Stimulated activated CD8-positive, alpha-beta memory T cell treated with anti-CD3 and anti-CD28 coated beads, Interleukin-2, amount 100 ng/mL, for 1 hour (primary cell): ENCODE measurements at places on chromosomes 16 and 17.

- no peak for DNase-seq
These were observed 16.9 kb upstream of the GLIS2 start for GRCh38 chr16:4298761-4299522.

DNA sequence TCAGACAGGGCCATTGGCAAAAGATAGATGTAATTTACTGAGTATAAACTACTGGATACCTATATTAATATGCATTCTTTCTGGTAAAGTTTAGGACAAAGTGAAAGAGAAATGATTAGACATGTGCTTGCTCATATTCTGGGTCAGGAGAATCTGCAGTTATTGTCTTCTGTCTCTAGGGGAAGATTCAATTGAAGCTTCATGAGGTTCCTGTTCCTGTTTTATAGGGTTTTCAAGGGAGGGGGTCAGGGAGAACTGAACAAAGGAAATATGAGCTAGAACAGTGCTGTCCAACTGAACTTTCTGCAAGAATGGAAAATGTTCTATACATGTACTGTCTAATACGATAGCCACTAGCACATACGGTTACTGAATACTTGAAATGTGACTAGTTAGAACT is 59.3 kb upstream of the CORO6 start:
- DNase-seq, result no peak

DNA sequence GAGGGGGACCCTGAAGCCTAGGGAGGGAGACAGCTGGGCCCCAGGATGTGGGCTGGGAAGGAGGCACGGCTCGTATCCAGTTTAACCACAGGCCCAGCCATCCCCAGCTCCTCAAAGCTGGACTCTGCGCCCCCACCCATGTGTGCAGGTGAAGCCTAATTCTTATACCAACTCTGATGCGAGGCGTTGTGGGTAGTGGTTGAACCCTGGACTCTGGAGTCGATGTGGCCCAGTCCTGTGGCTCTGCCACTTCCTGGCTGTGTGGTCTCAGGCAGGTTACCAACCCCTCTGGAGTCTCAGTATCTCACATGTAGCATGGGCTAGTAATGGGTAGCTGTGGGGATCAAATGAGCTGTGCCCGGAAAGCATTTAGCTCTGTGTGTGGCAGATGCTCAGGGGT is 60.4 kb upstream of the TOB1 start:
- DNase-seq, result no peak

DNA sequence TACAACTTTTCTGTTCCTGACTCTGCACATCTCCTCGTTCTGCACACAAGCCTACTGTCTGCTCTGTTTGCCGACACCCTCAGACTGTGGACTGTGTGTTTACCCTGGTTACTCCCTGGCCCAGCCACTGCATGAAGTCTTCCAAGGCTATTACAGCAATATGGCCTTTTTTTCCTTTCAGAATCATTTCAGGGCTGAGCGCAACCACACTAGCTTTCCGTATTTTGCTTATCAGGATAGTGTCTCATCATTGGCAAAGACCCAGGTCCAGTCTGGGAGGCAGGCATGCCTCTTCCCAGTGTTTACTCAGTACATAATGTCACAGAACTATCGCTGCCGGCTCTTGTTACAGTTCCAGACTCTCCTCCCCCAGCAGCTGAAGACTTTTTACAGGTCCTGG is 10.1 kb downstream of the DNAH9 start:
- DNase-seq, result no peak

GRCh38 chr16:81458827-81459598 is 14.4 kb downstream of the CMIP start:
- DNase-seq, result no peak

DNA sequence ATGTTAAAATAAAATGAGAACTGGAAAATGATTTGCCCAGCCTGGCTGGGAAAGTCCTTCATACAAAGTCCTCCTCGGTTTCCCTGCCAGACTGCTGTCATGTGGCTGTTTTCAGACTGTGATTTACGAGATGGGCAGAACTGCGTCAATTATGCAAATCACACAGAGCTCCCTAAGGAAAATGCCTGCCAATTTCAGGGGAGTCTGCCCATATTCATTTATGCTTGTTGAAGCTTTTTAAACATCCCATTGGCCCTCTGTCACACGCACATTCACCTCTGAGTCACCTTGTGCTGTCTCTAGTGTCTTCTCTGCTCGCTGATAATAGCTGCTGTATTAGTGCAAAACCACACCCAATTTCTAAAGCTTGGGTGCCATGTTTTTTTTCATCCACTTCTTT is 81.7 kb upstream of the FAM20A start:
- DNase-seq, result no peak

- no peak for DNase-seq
These were observed 287 bp upstream of the INTS2 start for GRCh38 chr17:61928101-61928436.

DNA sequence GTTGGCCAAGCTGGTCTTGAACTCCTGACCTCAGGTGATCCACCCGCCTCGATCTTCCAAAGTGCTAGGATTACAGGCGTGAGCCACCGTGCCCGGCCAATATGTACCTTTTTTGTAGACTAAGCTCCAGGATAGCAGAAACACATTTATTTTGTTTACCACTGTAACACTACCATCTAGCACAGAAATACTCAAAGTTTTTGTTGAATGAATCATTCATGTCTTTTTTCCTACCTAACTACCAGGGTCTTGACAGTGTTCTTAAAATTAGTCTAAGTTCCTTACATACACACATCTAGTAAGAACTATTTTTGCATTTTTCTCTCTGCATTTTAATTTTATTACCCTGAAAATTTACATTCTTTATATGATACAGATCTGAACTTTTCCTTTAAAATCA is 44.4 kb downstream of the AKAP10 start:
- no peak for DNase-seq

- peak; percentile 50 for DNase-seq
These were observed at the start of gene RNF157 for GRCh38 chr17:76240461-76241203. Gene RNF157, minus strand, starts transcription at chr17:76240493. Its CDS starts 253 bp downstream, at chr17:76240240.

- no peak for DNase-seq
These were observed 4.8 kb downstream of the ABCA10 start for GRCh38 chr17:69223809-69224208.

DNA sequence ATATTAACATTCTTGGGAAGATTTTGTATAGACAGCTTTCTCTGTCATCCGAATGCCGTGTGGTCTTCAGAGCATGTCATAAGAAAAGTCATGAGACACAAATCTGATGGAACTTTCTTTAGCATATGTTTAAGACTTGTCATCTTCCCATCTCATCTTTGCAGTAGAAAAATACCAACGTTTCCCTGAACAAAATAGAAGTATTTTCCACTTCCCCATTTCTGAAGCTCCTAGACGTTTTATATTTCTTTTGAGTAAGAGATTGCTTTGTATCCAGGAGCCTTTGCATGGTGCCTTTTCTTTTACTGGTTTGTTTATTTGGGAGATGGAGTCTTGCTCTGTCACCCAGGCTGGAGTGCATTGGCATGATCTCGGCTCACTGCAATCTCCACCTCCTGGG is 235.1 kb downstream of the PRKCA start:
- DNase-seq, result no peak

GRCh38 chr16:50591800-50592771 is 43.9 kb downstream of the NKD1 start:
- DNase-seq, result no peak

- DNase-seq, result no peak
These were observed 3.8 kb upstream of the SPEM1 start for GRCh38 chr17:7416323-7416722.

DNA sequence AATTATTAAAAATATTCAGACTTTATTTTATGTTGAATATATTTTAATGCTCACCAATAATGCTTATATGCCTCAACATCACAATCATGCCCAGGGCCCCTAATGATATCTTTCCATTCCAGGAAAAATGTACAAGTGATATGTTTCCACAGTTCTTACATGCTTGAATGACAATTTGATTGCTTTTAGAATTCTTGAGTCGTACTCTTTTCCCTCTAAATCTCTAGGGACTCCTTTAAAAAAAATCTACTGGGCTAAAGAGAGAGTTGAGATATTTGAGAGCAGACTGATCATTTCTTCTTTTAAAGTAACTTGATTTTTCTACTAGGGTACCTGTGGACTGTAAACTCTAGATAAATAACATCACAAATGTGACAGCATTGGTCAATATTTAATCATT is 18.2 kb upstream of the HLF start:
- no peak for DNase-seq

DNA sequence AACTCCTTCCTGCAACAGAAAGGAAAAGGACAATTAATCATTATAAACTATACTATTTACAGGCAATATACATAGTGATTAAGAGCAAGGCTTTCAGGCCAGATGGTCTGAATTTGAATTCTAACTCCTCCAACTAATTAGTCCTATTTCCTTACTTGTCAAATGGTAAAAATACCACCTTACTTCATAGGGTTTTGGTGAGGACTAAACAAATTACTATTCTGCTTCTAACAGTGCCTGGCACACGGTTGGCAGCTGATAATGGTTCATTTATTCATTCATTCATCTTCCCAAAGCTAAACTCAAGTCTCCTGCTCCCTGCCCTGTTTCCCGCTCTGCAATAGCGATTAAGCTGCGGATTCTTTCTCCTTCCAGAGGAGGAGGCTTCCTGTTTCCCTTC is 39.8 kb downstream of the DCUN1D3 start:
- DNase-seq, result no peak

GRCh38 chr16:19112099-19112407 is 1.7 kb upstream of the ITPRIPL2 start:
- no peak for DNase-seq

GRCh38 chr17:17729620-17730249 is 48.5 kb downstream of the RAI1 start:
- peak; percentile 20 for DNase-seq

GRCh38 chr17:1786708-1787107 is 24.8 kb downstream of the SERPINF1 start:
- DNase-seq, result no peak

GRCh38 chr17:83159204-83160049 is 80.0 kb downstream of the METRNL start:
- DNase-seq, result no peak

DNA sequence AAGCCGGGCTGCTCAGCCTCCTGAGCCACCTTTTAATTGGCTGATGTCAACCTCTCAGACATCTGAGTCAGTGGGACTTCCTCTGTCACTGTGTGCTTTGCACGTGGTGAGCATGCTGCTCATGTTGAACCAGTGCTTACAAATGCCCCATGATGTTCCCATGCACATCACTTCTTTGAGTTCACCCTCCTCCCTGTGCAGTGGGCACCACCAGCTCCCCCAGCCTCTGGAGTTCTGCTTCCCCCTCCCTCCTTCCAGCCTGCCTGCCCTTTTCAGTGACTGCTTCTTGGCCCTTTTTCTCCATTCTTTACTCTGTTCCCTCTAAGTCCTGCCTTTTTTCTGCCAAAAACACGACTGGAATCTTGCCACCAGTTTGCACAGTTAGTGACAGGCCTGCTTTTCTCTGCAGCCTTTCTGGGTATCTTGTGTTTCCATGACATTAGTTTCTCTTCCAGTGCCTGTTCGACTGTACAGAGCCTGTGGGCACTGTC is 41.6 kb downstream of the USP10 start:
- no peak for DNase-seq

GRCh38 chr17:15342460-15342859 is 1.1 kb upstream of the TEKT3 start:
- DNase-seq, result no peak

DNA sequence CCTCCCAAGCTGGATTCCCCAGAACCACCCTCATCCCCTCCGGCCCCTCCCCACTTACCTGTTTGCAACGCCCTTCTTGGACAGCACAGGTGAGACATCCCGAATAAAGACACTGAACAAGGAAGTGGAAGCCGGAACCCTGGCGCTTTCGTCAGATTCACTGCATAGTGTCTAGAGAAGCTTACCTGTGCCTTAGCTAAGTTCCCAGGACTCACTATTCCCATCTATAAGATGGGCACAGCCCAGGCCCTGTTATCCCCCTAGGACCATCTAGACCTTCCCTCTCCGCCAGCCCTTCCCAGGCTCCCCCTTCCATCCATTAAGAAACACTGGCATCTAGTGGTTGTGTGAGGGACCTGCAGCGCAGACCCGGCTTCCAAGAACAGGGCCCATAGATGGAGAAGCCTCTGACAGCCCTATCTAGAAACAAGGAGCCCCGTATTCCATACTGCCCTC is 26.9 kb upstream of the RPL38 start:
- peak; percentile 5 for DNase-seq

DNA sequence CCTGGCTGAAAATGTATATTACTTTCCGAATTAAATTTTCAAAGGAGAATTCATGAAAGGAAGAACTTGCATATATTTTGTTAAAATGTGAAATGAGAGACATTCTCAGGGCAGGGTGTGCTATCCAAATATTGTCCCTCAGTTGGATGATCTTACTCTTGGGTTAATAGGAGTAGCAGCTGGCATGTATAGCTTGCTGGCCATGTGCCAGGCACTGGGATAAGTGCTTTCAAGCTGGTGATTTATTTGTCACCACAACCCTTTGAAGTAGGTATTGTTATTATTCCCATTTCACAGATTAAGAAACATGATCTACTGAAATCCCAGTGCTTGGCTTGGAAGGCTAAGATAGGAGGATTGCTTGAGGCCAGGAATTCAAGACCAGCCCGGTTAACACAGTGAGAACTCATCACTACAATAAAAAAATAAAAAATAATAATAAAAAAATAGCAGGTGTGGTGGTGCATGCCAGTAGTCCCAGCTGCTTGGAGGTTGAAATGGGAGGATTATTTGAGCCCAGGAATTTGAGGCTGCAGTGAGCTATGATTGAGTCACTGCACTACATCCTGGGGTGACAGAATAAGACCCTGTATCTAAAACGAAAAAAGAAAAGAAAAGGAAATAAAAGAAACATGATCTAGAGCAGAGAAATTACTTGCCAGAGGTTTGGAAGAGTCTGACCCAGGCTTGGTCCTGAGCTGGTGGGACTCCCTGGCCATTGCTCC is 11.6 kb upstream of the MPHOSPH6 start:
- DNase-seq, result no peak

- DNase-seq, result no peak
These were observed 394.8 kb downstream of the SLC39A11 start for GRCh38 chr17:72697602-72698146.

GRCh38 chr16:85376292-85377095 is 236.6 kb upstream of the GSE1 start:
- no peak for DNase-seq

DNA sequence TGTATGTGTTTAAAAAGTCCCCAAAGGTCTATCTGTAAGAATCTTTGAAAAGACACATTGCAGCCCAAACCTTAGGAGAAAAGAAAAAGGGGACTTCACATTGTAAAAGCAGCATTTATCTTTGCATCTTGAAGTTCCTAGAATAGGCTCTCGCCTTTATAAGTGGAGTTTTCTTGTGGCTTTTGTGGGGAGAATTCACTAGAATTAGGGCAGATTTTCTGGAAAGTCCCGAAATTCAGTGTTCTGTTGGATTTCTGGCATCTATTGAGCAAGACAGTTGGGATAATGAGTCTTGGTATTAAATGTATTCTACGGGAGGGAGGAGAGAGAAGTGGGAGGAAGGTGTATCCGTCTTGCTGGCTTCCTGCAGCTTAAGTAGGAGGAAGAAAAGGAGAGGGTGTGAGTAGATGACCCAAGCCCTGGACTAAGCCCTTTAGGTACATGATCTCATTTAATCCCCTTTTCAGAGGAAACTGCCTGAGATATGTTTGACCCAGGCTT is 62.6 kb downstream of the PRKCA start:
- no peak for DNase-seq

- DNase-seq, result no peak
These were observed 175.1 kb downstream of the MYO1D start for GRCh38 chr17:32701871-32702270.

- peak; percentile 14 for DNase-seq
These were observed 3.2 kb upstream of the NLRP1 start for GRCh38 chr17:5587438-5588032.

- DNase-seq, result no peak
These were observed 31.7 kb downstream of the CPNE2 start for GRCh38 chr16:57123974-57124674.

- no peak for DNase-seq
These were observed 23.7 kb downstream of the GPR142 start for GRCh38 chr17:74390680-74391653.

GRCh38 chr17:77400445-77400870 is 259.7 kb downstream of the SEC14L1 start:
- DNase-seq, result peak; percentile 68
